ENCODE measurements at places on chromosomes 1 and 21.

DNA sequence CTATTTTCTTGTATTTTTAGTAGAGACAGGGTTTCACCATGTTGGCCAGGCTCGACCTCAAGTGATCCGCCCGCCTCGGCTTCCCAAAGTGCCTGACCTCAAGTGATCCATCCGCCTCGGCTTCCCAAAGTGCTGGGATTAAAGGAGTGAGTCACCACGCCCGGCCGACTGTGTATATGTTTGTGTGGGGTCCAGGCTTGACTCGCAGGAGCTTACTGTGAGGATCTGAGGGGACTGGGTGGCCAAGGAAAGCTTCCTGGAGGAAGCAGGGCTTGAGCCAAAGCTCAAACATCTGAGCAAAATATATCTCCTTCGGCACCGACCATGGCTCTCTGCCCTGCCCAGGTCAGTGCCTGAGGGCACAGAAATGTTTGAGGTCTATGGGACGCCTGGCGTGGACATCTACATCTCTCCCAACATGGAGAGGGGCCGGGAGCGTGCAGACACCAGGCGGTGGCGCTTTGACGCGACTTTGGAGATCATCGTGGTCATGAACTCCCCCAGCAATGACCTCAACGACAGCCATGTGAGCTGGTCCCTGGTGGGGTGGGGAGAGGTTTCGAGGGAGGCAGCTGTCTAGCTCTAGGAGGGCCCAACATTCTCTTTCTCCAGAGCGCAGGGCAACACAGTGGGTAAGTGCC lies 10.5 kb downstream of the PADI3 start:
- no peak for DNase-seq

GRCh38 chr21:32592929-32593502 lies 7.7 kb upstream of the TCP10L start:
- DNase-seq: no peak

GRCh38 chr1:164637461-164638375 lies 78.7 kb downstream of the PBX1 start:
- peak; percentile 85 for DNase-seq

DNA sequence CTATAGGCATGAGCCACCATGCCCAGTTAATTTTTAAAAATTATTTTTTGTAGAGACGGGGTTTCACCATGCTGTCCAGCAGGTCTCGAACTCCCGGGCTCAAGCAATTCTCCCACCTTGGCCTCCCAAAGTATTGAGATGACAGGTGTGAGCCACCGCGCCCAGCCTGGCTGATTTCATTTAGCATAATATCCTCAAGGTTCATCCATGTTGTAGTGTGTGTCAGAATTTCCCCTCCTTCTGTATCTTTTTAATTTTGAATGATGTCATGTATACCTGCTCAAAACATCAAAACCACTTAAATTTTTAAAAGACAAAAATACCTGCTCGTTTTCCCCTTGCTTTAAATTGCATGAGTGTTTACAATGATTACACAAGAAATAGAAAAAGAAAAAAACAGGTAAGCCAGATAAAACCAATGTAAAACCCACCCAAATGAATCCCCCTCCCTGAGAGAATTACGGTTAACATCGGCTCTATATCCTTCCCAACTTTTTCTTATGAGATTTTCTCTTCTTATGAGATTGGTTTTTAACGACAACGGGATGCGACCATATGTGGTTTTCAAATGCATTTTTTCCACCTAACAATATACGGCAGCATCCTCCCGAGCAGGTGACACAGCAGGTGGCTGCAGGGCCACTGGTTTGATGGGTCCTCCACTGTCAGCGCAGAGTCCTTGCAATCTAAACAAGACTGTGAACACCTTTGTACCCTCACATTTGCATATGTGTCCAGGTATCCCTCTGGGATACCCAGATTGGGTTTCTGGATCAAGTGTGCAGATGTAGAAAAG lies 22.1 kb downstream of the IFFO2 start:
- no peak for DNase-seq

- no peak for DNase-seq
These were observed 1637.4 kb upstream of the PRMT6 start for GRCh38 chr1:105419030-105419429.
